ENCODE measurements at places on chromosomes 11 and 22.

DNA sequence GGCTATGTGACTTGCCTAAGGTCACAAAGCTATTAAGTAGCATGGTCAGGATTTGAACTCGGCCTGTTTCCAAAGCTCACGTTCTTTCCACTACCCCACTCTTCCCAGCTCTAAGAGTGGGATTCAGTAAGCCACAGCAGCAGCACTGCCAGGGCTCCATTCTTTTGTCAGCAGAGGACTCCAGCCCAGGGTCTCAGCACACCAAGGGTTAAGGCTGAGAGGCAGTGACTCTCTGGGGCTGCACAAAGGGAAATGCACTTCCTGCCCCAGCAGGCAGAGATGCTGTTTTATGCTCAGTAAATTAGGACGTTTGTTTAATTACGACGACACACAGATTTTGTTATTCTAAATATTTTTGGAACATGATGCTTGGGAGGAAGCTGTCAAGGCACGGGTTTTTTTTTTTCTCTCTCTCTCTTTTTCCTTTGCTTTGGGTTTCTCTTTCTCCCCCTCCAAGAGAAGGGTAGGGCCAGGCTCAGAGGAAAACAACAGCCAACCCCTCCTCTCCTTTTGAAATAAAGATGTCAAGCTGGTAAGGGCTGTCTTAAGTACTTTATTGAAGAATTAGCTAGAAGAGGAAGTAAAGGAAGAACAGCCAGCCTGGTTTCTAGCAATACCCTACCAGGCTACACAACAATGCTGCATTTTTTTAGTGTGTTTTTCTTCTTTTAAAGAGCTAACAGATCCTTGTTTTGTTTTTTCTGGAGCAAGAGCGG lies 2.8 kb downstream of the MYH9 start:
- no peak for DNase-seq

GRCh38 chr11:12144330-12145174 lies 34.2 kb downstream of the MICAL2 start:
- DNase-seq = no peak

DNA sequence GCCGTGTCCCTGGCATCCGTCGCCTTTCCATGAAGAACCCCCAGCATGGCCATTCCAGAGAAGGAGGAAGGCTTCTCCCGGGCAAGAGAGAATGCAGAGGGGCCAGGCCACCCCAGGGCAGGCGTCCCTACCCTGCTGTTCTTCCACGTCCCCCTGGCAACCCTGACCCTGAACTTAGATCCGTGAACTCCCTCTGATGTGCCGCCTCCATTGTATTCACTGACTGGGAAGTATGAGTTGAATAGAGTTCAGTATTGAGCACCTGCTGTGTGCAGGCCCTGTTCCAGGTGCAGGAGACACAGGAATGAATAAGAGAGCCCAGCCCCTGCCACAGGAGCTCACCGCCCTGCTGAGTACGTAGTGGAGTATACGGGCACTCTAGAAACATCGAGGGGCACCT lies 29.1 kb upstream of the RELT start:
- DNase-seq = no peak

- DNase-seq = no peak
These were observed 7.3 kb downstream of the KCNJ11 start for GRCh38 chr11:17381156-17381555.

DNA sequence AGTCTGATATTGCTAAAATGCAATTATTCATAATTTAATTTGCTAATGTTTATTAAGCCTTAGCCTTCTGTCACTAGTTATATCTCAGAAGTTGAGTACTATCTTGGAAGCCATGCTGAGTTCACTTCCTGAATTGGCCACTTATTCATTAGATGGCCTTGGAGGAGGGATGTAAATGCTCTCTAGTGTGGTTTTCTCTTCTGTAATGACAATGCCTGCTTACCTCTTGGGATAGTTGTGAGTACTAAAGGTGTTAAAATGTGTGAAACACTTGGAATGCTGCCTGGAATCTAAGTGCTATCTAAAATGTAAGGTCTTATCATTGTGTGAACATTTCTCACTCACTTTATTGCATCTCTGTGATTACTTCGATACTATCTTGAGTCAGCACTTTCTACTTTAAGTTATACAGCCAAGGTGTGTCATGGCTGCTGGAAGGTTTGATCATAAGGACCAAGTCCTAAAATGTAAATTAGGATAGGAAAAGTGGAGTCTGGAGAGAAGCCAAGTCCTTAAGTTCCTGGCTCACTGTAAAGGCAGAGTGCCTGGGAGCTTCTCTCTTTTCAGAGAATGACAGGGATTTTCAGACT lies 12.4 kb downstream of the GLYATL2 start:
- DNase-seq = no peak

DNA sequence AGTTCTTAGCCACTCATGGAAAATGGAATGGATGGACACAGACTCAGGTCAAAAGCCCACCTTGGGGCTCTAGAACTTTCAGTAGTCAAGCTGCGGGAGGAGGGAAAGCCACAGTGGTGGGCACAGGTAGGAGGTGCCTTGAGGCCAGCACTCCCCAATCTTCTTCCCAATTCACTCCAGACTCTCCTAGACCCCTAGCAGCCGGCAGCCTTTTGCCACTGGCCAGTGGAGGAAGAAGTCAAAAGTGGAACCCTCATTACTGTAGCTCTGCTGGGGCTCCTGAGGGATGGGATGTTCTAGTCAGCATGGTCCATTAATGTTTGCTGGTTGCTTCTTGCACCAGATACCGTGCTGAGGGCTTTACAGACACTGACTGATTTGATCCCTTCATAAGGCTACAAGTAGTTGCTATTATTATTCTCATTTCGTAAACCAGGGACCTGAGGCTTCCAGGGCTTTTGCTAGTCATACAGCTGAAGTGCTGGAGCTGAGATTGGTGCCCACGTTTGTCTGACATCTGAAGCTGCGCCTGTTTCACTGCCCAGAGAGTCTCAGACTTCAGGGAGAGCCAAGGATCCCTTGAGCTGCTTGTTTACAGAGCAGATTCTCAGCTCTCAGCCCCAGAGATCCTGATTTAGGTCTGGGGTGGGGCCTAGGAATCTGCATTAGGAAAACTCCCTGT lies 1.1 kb downstream of the UCP3 start:
- no peak for DNase-seq

- no peak for DNase-seq
These were observed 160.5 kb upstream of the TBCEL start for GRCh38 chr11:120863359-120863758.

All from NCI-H1930 (cell line).